ENCODE measurements at places on chromosomes 6 and 20.

- DNase-seq, result no peak
Observed at GRCh38 chr6:89443658-89444057, 10.7 kb downstream of the ANKRD6 start.

DNA sequence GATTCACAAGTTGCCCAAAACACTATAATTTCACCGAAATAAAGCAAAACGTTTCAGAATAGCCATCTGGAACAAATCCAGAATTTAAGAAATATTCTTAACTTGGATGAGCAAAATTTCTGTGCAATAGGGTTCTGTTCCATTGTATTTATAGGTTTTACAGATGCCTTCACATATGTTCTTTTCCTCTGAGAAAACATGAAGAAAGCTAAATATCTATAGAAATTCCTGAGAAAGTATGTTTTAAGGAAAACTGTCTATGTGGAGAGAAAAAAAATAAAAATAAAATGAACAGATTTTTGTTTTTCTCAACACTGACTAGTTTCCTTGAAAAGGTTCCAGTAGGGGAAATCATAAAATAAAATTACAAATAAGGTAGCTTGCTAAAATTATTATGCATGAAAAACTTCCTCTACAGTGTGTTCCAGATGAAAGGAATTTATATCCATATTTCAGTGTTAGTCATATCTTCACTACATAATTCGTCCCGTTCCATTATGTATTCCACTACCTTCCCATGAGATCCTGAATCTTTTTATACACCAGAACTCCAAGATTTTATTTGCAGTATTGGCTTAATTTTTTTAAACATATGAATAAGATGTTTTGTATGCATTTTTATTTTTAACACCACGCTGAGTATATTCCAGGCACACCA, 42.4 kb upstream of the TMX4 start:
- DNase-seq, result no peak

DNA sequence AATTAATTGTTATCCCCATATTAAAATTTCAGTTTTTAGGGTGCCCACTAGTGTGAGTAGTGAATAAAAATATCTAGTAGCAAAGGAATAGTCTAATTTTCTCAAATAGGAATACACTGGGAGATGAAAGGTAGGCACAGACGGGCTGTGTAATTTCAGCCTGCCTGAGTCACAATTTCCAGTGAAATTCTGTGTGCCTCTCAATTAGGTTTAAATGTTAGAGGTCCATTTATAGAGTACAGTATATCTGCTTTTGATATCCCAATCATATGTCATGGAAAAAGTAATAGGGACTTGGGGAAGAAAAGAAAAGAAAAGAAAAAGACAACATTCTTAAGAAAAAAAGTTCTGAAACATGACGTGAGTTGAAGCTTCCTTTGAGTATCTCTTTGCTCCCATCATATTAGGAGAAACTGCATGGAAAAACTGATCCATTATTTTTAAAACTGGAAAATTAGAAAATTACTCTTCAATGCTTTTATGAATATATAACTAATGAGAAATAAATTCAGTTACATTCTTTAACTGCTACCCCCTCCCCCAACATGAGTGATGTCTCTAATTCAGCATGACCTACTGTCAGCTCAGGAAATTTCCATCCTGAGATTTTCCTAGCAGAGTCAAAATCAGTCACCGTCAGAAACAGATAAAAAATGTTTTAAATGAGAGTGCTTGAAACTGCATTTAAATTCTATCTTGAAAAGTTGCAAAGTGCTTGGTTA, 473.8 kb upstream of the HSF2 start:
- DNase-seq, result no peak

DNA sequence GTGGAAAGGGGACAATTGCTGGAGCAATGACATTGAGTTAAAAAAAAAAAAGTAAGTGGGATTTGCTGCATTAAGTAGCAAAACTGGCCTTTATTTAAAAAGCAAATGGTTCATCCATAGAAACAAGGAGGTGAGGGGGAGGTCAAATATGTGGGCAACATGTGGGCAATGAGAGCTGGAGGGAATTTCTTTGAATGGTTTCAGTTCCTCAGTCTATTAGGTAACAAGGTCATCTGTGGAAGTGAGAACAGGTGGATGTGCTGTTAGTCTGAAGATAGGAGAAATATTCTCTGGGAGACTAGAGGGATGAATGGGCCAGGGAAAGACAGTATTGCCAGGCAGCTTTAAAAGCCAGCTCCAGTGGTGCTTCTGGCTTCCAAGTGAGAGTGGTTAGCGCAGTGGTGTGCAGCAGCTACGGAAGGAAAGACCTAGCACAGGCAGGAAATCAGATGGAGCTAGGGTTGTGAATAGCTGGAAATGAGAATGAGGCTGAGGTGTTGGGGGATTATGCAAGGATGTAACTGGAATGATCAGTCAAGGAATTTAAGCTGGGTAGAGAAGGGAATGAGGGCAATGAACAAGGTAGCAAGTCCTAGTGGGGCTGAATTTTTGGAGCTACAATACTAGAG, 727.6 kb downstream of the PTPRT start:
- no peak for DNase-seq

- no peak for DNase-seq
Observed at GRCh38 chr6:1593286-1593957, 16.3 kb upstream of the FOXC1 start.

DNA sequence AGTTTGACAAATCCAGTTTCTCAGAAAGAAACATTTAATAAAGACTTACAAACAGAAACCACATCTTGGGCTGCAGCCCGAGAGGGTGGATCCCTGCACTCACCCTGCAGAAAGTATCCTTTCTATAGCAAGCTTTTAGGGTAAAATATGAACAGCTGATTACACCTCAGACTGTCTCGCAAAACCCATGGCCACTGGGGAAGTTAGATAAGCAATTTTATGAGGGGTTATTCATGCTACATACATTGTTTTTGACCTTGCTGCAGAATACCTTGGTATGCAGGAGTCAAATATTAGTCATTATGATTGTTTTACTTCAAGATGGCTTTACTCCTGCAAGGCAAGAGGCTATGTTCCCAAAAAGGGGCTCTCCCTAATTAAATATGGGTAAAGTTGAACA, 126.9 kb downstream of the OR2B2 start:
- DNase-seq, result no peak

DNA sequence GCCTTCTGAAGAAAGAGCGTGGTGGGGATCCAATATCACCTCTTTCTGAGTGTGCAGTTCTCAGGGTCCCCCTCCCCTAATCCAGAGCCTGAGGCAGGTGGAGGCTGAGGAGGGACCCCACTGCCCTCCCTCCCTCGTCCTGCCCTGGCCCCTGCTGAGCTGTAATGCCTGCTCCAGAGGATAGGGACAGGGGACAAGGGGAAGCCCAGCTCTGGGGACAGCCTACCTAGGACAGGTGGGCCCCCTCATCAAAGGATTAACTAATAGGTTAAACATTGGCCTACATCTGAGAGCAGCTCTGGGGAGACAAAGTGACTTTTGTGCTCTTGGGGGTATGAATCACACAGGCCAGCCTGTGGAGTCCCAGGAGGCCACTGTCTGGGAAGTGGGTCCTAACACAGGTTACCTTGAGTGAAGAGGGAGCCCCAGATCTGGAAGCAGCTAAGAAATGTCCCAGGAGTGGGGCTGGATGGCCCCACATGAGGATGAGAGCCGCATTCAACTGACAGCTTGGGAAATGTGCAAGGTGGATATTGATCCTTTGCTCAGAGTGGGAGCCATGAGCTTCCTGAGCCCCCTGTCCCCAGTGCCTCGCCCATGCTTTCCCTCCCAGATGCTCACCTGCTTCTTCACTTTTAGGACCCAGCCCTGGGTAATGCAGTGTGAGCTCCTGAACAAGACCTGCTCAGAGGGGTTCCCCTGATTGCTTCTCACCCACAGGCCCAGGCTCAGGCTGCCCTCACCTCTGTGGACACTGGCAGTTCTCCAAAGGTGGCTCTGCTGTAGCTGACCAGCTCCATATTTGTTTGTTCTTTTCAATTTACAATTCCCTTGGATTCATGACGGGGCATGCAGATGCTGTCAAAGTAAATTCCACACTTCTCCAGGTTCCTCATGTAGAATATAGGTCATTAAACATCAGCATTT, 17.8 kb upstream of the CST9L start:
- no peak for DNase-seq

All from GM12892 (cell line).